Stimulated activated CD8-positive, alpha-beta memory T cell treated with anti-CD3 and anti-CD28 coated beads, Interleukin-7, amount 100 ng/mL, for 48 hours (primary cell): ENCODE measurements at places on chromosomes 5 and 9.

- DNase-seq, result no peak
Measured at GRCh38 chr9:93288891-93289883, 105.2 kb downstream of the WNK2 start.

- no peak for DNase-seq
Measured at GRCh38 chr5:115033861-115034260, 135.8 kb downstream of the TRIM36 start.

DNA sequence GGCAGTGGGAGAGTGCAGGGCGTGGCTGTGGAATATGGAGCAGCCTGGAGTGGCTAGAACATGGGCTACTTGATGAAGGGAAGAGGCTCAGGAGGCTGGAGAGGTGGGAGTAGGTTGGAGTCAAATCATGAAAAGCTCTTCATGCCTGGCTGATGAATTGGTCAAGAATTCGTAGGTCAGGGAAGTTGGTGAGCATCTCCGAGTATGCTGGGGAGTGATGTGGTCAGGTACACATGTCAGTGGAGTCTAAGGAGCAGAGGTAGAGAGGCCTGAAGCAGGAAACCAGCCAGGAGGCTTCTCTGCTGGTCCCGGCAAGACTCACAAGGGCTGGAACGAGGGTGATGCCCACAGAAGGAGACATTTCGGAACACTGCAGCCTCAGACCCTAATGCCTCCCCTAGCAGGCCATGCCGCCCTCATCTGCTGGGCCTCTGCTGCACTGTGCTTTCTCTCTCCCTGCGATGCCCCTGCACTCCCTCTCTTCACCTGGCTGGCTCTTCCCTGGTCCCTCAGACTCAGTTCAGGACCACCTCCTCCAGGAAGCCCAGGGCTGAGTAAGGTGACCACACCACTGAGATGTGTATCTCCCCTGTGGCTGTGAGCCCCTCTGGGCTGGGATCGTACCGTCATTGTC lies 33.6 kb downstream of the TMOD1 start:
- DNase-seq, result no peak

GRCh38 chr5:25393256-25393655 lies 748.5 kb upstream of the CDH10 start:
- no peak for DNase-seq

GRCh38 chr9:68685770-68686169 lies 19.3 kb upstream of the PIP5K1B start:
- DNase-seq, result no peak

- DNase-seq, result no peak
Measured at GRCh38 chr5:67268231-67269021, 71.8 kb upstream of the CD180 start.

- DNase-seq, result no peak
Measured at GRCh38 chr9:28092981-28093936, 520.0 kb upstream of the C9orf72 start.

DNA sequence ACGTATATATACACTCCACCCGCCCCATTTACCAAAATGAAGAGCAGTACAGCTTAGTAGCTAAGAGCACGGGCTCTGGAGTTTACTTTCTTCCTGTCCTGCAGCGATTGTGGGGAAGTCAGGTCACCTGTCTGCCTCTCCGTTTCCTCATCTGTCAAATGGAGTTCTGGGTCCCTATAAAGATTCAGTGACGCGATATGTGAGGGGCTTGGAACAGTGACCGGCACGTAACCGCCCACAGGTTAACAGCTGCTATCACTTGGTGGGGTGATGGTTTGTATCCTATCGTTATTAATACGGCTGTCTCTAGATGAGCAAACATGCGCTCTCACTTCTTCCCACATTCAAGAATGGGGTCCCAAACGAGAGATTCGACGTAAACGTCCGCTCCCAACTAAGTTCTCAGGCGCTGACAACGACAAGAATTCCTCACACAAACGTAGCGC lies 426 bp downstream of the FAM114A2 start:
- DNase-seq, result no peak

GRCh38 chr9:34171753-34172535 lies 6.9 kb upstream of the UBAP1 start:
- no peak for DNase-seq

GRCh38 chr9:105694848-105695581 lies 674 bp downstream of the TMEM38B start:
- peak; percentile 29 for DNase-seq

- DNase-seq, result no peak
Measured at GRCh38 chr5:5278201-5278814, 138.2 kb downstream of the ADAMTS16 start.

- DNase-seq, result no peak
Measured at GRCh38 chr9:135098400-135099105, 11.1 kb downstream of the OLFM1 start.
